ENCODE measurements at places on chromosomes 6 and 20.

GRCh38 chr20:37547912-37548311 lies 20.2 kb upstream of the BLCAP start:
- no peak for DNase-seq

DNA sequence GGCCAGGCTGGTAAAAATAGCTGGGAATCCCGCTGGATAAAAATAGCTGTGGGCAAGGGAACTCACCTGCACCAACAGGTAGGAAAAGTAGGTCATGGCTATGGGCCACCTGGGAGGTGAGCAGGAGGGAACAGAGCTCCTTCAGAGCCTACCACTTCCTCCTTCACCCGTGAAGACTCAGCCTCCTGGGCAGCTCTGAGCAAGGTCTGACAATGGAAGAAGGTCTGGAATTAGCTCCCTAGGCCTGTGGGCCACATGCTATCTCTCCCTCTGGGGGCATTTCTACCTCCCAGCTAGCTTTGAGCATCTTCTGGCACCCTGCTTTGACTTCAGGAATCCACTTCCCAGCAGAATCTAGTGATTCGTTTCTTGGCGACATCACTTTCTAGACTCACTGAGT lies 153.9 kb downstream of the MRPL14 start:
- no peak for DNase-seq

DNA sequence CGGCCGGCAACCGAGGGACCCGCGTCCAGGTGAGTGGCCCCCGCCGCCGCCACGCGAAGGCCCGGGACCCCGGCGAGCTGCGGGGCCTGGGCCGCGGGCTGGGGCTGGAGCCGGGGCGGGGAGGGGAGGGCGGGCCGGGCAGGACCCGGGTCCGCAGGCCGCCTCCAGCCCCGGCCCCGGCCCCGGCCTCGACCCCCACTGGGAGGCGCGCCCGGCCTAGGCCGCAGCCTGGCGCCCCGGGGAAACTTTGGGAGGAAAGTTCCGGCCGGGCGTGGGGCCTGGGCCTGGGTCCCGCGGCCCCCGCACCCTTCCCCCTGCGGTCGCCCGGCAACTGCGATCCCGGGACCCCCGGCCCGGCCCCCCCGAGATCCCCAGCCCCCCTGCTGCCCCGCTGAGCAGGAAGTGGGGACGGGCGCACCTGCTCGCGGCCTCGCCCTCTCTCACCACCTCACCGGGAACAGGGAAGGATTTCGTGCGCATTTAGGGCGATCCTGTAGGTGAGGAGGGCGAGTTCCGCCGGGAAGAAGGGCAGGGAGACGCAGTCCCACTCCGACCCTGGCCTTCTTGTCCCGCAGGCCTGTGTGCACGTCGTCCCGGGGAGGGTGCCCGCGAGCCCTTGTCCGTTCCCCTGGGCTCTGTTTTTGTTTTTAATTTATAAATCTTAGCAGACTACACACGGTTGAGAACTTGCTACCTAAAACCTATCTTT lies 402 bp downstream of the OSBPL2 start:
- DNase-seq: no peak

DNA sequence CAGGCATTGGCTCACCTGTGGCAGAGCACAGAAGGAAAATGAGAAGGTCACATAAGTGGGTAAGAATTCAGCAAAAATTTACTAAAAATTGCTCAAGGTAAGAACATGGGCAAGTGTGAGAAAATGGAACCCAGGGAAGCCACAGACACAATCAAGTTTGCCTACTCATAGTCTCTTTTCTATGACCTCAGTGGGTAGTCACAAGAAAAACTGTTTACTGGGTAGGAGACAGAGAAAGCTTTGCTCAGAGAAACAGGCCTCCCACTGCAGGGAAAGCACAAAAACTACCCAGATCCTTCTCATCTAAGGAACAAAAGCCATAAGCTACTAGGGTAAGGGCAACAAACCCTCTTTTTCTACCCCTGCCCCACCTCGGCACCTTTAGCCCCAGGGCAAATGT lies 35.2 kb downstream of the FAM184A start:
- DNase-seq: no peak

GRCh38 chr20:18288749-18289267 lies 481 bp downstream of the ZNF133 start:
- DNase-seq: no peak
